D721Med (cell line): ENCODE measurements at places on chromosomes 16 and 17.

DNA sequence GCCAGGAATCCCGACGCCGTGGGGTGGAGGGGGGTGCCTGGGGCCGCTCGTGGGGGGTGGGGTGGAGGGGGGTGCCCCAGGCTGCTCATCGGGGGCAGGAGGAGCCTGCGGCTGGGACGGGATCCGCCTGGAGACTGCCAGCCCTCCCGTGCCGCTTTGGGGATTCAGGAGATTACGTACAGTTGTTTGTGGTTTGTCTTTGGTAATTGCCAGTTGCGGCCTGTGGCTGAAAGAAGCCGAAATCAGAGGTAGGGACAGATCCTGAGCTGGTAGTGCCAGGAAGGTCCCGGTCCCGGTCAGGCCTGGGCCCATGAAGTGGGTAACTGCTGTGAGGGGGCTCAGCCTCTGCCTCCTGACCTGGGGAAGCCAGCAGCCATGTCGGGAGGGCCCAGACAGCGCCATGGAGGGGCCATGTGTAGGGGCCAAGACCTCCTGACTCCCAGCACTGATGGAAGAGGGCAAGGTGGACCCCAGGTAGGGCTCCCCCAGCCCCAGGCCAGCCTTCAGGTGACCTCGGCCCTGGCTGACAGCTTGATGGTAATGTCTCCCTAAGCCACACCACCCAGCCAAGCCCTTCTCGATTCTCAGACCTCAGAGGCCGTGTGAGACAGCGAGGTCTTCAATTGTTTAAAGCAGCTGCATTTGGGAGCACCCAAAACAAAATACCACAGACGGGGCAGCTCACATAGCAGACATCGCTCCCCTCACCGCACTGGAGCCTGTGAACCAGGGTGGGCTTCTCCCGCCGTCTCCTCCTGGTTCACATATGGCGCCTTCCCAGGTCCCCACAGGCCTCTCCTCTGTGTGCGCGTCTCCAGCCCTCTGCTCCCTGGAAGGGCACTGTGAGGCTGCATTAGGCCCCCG is 34.9 kb upstream of the SSTR5 start:
- DNase-seq: no peak

- DNase-seq: no peak
Measured at GRCh38 chr17:73895157-73895556, 250.9 kb upstream of the SDK2 start.

DNA sequence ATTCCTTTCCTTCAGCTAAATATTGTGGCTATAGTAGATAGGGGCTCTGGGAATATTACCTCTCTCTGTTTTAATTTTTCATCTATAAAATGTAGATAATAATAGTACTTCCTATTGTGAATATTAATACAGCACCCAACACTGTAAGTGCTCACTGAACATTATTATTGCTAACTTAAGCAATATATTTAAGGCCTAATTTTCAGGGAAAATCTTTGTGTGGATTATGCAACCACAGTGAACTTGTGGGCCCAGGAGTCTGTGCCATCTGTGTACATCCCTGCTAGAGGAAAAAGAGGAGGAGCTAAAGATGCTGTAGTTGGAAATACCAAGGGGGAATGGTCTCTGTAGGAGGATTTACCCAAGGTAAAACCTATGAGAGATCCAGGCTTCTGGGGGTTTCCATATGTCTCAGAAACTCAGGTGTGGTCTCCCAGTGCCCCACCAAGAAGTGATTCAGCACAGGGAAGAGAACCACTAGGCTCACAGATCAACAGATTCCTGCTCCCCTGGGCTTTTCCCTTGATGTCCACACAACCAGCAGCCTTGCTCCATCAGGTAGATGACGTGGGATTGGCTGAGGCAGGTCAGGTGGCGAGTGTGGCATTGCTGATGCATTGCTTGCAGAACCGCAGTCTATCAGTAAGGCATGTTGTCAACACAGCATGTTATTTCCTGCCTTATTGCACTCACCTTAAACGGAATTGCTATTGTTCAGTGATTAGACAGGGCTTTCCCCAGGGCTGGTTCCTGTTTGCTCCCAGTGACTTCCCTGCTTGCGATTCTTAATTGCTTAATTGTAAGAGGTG is 1.6 kb upstream of the N4BP1 start:
- no peak for DNase-seq

- no peak for DNase-seq
Measured at GRCh38 chr17:8126491-8127066, 2.7 kb upstream of the HES7 start.

DNA sequence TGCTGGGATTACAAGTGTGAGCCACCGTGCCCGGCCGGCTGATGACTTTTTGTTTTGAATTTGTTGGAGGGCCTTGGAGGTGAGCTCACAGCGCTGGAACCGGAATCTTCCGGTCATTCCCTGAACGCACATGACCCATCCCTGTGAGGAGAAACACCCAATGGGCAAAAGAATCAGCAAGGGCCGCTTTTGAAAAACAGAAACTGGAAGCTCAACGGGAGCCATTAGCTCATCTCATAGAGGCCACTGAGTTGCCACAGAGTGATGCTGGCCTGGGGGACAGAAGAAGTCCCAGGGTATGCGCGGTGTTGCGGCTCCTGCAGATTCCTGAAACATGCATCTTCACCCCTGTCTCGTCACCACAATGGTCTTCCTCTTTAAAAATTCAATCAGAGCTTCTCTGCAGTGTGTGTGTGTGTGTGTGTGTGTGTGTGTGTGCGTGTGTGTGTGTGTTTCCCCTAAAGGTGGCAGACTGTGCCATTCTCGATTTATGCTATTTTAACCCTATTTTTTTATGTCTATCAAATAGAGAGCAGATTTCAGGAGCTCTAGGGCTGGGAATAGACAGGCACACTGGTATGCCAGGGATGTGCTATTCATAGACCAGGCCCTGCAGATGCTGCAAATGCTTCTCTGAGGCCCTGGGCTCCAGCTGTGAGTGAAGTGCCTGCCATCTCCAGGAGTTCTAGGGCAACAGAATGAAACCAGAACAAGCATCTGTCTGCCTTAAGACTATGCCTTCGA is 68.3 kb downstream of the MARCHF10 start:
- DNase-seq: no peak

GRCh38 chr17:80123791-80124190 is 22.4 kb downstream of the GAA start:
- DNase-seq: no peak

DNA sequence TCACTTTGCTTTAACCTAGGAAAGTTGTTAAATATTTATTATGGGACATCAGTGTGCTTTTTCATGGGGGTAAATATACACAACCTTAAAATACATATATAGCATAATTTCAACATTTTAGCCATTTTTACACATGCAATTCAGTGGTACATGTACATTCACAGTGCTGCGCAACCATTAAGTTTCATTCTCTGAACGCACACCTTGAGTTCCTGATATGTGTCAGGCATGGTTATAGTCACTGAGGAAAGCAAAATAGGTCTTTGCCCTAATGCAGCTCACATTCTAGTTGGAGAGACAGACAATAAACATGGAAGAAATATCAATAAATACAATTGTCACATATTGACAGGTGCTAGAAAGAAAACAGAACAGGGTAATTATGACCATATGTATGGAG is 12.8 kb upstream of the CNEP1R1 start:
- no peak for DNase-seq

- no peak for DNase-seq
Measured at GRCh38 chr16:48101069-48101674, 54.6 kb downstream of the ABCC12 start.

- DNase-seq: no peak
Measured at GRCh38 chr17:81412490-81413093, 17.3 kb downstream of the BAHCC1 start.

DNA sequence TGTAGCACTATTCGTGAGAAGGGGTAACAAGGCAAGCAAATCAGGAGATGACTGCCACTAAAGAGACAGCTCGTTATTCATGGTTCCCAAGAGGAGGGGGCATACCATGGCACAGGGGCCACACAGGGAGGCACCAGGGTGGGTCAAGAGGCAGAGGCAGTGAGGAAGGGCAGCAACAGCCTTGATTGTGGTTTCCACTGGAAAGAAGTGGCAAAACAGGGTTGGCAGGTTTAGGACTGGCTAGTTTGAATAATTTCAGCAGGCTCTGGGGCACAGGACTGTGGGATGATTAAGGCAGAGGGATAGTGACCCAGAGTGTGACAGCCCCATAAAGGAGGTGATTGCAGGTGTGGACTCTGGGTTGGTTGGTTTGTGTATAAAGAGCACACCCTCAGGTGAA is 188.9 kb downstream of the CBLN1 start:
- no peak for DNase-seq
